ENCODE measurements at places on chromosomes 5 and 9.

DNA sequence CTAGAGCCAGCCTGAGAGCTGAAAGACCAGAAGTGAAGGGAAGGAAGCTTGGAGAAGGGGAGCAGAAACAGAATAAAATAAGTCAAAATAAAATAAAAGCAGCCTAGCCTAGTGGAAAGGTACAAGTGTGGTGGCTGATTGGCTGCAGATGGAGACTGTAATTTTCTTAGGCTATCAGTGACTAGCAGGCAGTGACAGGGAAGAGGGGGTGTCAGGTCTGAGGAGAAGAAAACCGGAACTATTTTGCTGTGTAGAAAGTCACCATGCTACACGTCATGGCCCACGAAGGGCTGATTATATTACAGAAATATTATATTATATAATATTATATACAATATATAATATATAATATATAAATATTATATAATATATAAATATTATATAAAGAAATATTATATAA lies 98.1 kb upstream of the TAF11L2 start:
- no peak for DNase-seq

- DNase-seq = no peak
Observed at GRCh38 chr5:9582406-9582805, 36.5 kb upstream of the SEMA5A start.

- DNase-seq = no peak
Observed at GRCh38 chr9:126067031-126067734, 259.4 kb upstream of the MVB12B start.

DNA sequence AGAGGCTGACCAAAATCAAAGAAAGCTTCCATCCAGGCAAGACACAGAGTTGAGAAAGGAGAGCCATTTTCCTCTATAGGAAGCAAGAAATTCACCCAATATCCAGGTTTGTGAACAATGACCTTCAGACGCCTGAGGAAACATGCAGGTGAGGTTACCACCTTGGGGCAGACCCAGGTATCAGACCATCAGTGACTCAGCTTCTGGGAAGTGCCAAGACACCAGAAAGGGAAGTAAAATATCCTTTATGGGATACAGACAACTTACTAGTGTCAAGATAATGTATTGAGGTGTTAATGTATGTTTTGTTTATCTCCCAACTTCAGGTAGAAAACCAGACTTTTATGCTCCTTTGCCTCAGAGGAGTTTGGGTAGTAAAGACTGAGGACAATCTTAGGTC lies 2.2 kb upstream of the DTWD2 start:
- DNase-seq = no peak

- DNase-seq = no peak
Observed at GRCh38 chr5:37206736-37207135, 42.4 kb downstream of the CPLANE1 start.

DNA sequence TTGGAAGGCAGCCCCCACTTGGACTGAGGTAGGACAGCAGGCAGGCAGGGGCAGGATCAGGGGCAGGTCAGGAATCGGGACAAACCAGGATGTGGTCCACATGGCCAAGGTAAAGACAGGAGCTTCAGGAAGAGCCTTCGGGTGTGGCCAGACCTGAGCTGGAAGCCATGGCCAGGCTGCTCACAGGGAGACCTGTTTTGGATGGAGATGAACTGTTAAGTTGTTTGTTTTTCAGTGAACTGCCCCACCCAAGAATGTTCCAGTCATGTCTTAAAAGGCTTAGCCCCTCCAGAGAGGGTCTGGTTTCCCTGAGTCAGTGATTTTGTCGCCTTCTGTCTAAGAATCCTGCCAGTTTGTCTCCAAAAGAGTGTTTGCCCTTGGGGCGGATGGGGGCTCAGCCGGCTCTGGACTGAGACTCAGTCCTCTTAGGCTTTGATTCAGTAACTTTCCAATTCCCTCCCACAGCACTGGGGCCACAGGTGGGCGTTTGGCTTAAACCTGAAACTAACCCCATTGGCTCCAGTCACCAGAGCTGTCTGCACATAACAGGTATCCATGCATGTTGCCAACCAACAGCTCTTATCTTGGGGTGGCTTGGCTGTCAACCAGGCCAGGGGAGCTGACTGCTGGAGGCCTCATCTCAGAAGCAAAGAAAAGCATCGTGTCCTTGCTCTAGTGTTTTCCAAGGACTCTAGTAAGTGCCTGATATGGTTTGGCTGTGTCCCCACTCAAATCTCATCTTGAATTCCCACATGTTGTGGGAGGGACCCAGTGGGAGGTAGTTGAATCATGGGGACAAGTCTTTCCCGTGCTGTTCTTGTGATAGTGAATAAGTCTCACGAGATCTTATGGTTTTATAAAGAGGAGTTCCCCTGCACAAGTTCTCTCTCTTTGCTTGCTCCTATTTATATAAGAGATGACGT lies 11.3 kb upstream of the ANKH start:
- no peak for DNase-seq

DNA sequence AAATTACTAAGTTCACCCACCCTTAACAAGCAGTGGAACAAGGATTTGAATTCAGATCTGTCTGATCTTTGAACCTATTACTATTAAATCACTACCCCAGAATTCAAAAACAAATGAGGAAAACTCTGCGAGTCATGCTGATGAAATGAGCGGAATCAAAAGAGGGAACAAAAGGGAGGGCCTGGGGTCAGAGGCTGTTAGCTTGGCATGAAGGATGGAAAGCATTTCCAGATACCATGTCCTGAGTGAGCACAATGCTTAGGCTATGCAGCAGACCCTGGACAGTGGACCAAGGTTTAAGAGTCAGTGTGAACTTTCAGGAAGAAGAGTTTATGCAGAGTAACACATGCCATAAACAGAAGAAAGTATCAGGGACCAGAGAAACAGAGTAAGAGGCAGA lies 30.5 kb downstream of the GRIA1 start:
- DNase-seq = no peak

DNA sequence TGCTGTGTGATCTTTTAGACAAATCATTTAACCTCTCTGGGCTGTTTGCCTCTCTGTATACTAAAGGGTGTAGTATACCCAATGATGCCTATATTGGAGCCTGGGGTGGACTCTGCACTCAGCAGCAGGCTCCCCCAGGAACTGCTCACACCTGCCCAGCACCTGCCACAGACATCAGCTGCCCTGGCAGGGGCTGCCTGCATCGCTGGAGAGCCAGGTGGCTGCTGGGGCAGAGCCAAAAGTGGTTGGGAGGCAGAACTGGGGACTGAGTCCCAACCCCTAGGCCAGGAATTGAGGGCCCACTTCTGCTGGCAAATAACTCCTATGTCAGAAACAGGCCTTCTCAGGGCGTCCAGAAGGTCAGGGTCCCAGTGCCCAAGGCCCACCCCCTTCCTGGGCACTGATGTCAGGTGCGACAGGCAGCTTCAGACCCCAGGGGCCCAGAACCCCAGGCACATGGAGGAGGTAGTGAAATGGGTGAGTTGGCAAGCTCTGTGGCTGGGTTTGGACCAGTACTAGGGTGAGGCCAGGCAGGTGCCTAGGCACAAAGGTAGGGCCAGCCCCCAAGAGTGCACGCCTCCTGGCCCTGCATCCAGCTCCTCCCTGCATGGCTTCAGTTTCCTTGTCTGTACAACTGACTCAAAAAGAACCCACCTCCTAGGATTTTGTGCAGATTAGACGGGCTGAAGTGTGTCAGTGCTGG lies 5.8 kb downstream of the UNC5A start:
- no peak for DNase-seq

DNA sequence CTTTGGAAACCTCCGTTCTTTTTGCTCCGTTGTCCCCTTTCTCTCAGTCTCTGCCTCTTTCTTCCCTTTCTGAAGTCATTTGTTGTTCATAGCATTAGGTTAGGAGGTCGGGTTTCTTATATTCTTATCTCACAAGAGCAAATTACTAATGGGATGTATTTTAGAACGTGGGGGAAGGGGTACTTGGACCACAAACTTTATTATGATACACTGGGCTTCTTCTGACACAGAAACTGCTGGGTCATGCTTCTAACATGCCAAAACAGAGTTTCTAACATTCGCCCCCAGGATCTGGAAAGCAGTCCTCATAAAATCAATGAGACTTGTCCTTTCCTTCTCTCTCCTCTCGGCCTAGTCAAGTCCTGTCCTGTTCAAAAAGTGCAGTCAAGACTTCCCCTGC lies 334.4 kb downstream of the GADD45G start:
- DNase-seq = no peak

DNA sequence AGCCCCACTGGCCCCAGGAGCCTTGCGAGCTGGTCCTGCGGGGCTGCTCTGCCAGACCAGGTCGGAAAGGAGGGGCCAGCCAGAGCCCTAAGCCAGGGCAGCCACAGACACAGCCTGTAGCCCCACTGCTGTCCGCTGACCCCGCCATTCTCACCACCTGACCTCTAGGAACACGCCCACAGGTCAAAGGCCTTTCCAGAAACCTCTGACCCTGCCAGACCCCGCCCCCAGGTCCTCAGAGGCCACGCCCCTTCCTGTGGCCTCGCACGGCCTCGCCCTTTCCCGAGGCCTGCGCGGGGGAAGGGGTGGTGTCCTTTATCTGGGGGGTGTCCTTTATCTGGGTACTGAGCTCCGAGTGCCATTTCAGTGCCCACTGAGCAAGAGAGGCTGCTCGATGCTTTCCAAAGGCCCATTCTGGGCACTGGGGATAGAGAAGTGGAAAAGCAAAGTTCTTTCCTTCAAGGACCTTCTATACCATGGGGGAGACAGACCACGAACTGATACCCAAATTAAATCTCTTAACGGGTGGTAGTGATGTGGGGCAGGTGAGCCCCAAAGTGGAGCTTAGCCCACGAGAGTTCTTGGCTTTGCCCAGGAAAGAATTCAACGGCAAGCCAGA lies 46.5 kb downstream of the P4HA2 start:
- no peak for DNase-seq

DNA sequence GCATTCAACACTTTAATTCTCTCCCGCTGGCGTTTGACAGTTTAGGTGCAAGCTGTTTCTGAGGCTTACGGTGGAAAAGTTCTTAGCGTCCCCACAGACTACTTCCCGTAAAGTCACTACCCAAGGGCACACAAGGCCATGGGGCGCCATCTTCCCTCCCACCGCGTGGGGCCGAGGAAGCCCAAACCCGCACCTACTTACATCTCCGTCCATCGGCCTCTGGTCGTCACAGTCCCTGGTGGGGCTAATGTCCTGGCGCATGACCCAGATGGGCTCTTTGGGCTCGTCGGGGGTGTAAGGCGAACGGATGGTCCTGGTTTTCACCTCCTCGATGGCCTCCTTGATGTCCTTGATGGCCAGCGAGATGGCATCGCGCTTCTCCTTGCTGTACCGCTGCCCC lies 156.4 kb downstream of the APBA1 start:
- DNase-seq = no peak

DNA sequence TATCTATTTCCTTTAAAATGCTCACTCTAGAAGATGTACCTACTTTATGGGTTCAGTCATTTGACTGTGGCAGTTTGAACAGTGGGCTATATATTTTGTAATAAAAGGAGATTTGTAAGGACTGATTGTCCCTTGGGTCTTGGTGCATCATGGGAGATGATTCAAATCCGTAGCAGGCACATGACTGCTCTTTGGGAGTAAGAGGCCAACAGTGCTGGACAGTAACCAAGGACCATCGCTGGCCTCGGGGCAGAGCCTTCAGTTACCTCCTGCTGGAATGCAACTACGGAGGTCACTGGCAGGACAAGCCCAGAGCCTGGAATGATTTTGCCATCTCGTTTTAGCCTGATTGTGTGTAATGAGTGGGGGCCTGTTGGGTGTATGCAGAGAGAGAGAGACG lies 7.0 kb upstream of the MAMDC2 start:
- no peak for DNase-seq

DNA sequence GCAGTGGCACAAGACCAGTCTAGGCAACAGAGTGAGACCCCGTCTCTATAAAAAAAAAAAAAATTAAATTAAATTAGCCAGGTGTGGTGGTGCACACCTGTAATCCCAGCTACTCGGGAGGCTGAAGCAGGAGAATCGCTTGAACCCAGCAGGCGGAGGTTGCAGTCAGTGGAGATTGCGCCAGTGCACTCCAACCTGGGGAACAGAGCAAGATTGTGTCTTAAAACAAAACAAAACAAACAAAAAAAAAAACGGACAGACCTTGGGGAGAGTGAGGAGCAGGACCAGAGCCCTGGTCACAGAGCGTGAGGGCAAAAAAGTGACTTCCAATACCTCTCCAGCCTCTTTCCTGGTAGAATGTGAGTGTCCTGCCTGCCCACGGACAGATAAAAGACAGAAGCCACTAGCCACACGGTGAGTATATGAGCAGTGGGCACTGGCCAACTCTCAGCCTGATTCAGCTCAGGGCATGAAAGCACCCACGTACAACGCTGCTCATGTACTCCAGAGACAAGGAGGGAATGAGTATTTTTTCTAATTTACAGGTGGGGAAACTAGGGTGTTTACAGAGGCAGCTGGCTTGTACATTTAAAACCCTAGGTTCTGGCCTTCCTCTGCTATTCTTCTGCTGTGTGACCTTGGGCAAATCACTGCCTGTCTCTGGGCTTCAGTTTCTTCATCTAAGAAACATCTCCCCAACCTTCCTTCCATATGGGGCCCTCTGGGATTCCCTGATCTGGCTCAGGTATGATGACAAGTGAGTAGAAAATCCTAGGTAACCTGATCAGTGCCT lies 1.8 kb downstream of the OLFML2A start:
- DNase-seq = no peak

DNA sequence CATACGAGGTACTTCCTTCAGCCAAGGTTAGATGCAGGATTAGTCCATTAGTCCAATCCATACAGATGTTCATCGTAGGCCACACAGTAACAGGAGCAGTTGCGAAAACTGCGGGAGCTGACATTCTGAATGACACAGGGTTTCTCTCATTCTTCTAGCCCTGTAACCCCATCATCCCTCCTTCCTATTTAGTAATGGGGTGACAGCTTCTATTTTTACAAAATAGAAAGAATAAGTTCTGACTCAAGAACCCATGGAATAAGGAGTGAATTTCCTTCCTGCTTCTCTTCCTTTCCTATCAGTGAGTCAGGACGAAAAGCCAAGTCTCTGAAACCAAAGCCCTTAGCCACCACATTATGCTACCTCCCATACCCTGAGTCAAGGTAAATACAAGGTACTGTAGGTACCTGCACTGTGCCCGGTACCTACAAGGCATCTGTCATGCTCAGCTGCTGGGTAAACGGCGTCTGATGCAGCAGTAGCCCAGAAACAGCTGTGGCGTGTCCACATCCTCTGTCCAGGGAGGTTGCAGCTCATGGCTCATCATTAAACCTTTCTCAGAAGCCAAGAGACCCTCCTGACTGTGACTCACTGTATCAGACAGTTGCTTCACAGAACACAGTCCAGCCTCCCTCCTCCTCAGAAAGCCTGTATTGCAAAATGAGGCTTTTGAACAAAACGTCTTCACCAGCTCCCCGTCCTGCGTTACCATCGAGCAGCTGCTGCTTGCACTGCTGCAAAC lies 84.2 kb downstream of the ESM1 start:
- peak; percentile 82 for DNase-seq
